Stimulated activated CD8-positive, alpha-beta memory T cell treated with anti-CD3 and anti-CD28 coated beads, Interleukin-15, amount 100 ng/mL, for 24 hours (primary cell): ENCODE measurements at places on chromosomes 4 and X.

GRCh38 chr4:109294468-109295020 is 7.9 kb downstream of the COL25A1 start:
- DNase-seq: no peak

- no peak for DNase-seq
Measured at GRCh38 chr4:117908306-117909207, 125.7 kb upstream of the NDST3 start.

DNA sequence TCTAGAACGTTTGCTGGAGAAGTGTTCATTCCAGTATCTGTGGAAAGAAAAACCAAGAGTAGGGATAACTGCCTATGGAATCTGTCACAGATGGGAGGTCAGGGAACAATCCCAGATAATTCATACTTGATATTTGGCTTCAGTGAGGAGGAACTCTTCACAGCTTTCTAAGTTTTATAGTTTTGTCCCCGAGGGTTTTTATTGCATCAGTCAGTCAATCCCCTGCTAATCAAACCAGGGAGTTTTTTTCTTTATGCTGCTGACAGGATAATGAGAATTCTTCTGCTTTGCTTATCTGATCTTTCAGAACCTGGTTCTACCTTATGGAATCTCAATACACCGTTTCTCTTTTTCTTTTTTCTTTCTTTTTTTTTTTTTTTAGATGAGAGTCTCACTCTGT is 633 bp upstream of the TRIML2 start:
- DNase-seq: no peak

DNA sequence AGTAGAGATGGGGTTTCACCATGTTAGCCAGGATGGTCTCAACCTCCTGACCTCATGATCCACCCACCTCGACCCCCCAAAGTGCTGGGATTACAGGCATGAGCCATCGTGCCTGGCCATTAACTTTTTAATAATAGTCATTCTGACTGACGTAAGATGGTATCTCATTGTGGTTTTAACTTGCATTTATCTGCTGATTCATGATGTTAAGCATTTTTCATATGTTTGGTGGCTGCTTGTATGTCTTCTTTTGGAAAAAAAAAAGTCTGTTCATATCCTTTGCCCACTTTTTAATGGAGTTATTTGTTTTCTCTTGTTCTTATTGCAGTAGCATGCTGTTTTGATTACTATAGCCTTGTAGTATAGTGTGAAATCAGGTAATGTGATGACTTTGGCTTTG is 45.8 kb downstream of the ANXA10 start:
- DNase-seq: no peak

- no peak for DNase-seq
Measured at GRCh38 chrX:103927030-103927429, 35.4 kb upstream of the TMSB15B start.

DNA sequence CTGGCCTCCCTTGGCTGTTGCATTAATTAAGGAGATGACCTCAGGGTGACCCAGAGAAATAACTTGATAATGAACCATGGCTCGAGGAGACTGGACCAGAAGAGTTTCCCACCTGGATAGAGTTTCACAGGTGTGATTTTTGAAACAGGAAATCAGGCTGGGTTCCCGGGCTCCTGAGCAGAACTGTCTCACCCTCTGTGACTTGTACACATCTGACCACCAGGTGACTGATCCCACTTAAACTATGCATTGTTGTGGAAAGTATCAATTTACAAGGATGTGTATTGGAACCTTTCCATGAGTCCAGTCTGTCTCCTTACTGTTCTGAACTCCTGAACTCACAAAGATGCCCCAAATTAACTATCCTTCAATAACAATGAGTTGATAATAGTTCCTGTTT is 220.3 kb downstream of the PTTG2 start:
- DNase-seq: no peak

GRCh38 chrX:1009771-1010170 is 202.7 kb downstream of the CRLF2 start:
- DNase-seq: no peak
